ENCODE measurements at places on chromosomes 5 and 9.
A peak's percentile ranks its signal among the peaks of the same experiment; 100 is the strongest.

DNA sequence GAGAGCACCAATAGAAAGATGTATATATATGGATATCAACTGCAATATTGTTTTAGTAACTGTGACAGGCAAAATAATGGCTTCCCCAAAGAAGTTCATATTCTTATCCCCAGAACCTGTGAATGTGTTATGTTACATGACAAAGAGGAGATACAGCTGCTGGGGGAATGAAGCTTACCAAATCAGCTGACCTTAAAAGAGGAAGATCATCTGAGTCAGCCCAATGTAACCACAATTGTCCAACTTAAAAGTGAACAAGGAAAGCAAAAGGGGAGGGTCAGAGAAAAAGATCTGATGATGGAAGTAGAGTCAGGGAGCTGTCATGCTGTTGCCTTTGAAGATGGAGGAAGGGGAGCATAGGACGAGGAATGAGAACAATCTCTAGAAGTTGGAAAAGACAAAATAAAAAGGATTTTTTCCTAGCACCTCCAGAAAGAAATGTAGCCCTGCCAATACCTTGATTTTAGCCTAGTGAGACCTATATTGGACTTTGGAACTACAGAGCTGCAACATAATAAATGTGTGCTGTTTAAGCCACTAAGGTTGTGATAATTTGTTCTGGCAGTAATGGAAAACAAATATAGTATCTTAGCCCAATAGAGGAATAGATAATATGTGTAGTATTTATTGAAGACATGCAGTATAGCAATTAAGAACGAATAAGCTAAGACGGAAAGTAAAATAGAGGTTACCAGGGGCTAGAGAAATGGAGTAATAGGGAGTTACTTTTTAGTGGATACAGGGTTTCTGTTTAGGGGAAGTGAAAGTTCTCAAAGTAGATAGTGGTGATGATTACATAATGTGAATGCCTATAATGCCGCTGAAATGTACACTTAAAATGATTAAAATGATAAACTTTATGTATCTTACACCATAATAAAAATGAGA lies 115.9 kb downstream of the PIK3R1 start:
- DNase-seq, result peak; percentile 83

GRCh38 chr9:128389395-128390149 lies 18.4 kb downstream of the URM1 start:
- DNase-seq, result no peak

- peak; percentile 79 for DNase-seq
Observed at GRCh38 chr9:120935383-120935857, 8.8 kb upstream of the TRAF1 start.

DNA sequence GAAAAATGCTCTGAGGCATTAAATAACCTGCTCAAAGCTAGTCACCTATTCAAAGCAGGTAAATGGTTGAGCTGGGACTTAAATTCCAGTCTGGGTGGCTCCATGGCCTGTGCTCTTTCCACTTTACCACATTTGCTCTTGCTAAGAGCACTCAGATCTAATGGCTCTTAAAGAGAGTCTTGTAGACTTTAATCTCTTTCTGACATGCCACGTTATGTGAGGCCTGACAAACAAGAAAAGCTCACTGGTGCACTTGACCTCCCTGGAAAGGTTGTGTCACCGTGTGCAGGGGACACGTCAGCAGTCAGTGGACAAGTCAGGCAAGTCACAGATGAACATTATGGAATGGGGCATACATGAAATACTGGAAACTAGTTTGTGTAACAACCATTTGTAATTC lies 129.9 kb upstream of the RPS23 start:
- no peak for DNase-seq

GRCh38 chr5:125890511-125890931 lies 532.7 kb upstream of the GRAMD2B start:
- DNase-seq, result no peak

All from AML-193 (cell line).